Kidney epithelial cell (primary cell): ENCODE measurements at places on chromosomes 1 and 21.

- DNase-seq = no peak
Measured at GRCh38 chr1:97123717-97124431, 402.3 kb downstream of the PTBP2 start.

GRCh38 chr21:25638660-25639550 is at the start of gene JAM2:
JAM2 (plus strand) TSS chr21:25639258; CDS start chr21:25639822, 564 bp downstream.
- DNase-seq = no peak

DNA sequence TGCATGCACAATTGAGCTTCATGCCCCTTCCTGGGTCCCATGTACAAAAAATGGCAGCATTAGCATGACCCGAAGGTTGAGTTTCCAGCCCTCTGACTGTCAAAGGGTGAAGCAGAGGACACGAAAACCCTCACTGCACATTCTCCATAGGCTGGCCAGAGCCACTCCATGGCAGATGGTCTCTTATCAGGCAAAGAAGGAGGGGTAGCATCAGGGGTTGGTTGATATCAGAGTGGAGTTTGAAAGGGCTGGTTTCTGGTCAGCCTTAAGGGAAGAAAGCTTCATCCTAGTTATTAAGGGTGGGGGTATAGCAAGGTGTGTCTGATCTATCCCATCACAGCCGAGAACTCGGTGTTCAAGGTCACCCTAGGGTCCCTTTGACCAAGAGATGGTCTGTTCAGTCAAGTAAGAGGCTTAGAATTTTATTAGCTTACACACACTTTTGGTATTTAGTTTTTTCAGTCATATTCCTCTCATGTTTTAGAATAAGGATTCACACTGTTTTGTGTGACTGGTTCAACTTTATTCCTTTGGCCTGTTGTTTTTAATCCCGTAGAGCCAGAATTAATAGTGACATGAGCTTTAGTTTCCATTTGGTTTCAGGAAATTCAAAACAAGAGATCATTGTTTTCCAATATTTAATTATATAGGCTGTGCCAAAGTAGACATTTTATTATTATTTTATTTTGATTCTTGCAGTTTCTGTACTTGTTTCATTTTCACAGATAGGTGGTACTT is 199.9 kb upstream of the FMN2 start:
- DNase-seq = no peak

- DNase-seq = peak; percentile 64
Measured at GRCh38 chr1:39158327-39159086, 46.0 kb upstream of the MACF1 start.

- no peak for DNase-seq
Measured at GRCh38 chr1:70685300-70686286, 274.5 kb downstream of the CTH start.

DNA sequence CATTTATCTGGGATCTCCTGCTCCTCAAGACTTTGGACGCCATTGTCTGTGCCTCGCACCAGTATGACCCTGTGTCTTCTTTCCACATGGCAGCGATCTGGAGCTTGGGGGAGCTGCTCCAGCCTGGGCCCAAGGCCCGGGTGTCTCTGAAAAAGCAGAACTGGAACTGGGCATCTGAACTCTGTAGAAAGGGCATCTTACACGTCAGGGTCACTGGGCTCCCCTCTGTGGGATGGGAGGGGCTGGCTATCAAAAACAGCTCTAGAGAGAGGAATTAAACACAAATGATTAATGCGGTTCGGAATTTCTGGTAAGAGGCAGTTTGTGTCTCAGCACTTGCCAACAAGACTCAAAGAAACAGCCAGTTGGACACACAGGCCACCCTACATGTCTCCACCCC is 16.1 kb downstream of the FCRL1 start:
- no peak for DNase-seq
